CD4-positive, alpha-beta T cell treated with Interleukin-6 at 100 ng/mL for 8 hours (primary cell): ENCODE measurements at places on chromosomes 4 and X.

DNA sequence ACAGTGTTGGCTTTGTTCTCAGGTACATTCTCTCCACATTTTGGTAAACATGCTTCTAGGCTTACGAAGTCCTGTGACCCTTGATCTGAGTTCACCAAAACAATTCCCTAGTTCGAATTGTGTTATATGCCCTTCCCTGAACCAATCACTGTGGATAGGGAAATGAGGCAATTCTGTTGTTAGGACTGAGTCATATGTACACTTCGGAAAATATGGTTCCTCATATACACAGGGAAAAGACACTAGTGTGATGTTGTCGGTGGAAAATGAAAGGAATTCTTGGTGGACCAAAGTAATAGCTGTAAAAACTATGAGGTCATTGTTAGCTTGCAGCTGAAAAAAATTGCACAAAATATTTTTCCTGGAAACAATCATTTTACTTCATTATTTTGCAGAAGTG is 46.6 kb upstream of the MAGEC2 start:
- DNase-seq, result no peak

DNA sequence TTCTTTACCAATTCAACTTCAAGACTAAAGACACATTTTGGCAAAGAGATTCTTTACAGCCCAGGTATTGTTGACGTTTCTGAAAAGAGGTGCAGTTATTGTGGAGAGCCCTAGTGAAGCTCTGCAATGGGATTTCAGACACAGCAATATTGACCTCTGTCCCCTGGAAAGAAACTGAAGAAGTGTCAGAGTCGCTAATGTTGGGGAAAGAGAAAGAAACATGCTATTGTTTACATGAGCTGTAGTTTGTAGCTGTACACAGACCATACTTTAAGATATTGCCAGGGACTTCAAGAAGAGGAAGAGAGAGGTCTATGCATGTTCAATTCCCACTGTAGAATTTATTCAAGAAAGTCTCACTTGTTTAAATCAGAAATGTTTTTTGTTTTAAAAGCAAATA is 497.3 kb upstream of the BOD1L1 start:
- DNase-seq, result no peak

DNA sequence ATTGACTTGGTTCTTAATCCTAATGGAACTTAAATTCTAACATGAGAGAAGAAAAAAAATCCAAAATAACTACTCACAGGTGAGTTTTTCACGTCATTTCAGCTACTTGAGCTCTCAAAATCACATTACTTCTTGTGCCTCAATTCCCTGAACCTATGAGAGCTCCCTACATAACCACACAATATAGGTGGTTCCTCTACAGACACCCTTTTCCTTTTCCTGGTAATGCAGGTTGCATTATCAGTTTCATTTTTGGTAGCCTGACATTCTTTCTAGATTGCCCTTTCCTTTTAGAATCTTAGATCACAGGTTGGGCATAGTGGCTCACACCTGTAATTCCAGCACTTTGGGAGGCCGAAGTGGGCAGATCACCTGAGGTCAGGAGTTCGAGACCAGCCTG is 4.3 kb downstream of the GPR34 start:
- no peak for DNase-seq

DNA sequence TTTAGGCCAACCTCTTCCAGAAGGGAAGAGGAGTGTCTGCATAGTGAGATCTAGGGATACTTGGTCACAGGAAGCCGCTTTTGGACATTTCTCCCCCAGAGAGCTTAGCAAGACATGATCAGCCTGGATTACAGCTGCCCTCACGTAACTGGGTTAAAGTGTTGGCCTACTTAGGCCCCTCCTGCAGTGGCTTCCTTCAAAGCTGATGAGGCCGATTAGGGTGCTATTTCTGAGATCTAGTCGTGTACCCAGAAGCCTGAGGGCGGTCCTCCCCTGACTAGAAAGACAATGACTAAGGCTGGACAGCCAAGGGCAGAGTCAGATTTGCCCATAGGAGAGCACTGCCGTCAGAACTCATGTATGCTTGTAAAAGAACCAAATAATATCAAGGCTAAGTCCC is 135.0 kb downstream of the AMMECR1 start:
- DNase-seq, result no peak

GRCh38 chrX:45623266-45623665 is 422.6 kb upstream of the DIPK2B start:
- no peak for DNase-seq
